Activated CD4-positive, alpha-beta memory T cell treated with anti-CD3 and anti-CD28 coated beads, Interleukin-2, amount 10 ng/mL, durations not matched to agents 7 days and 5 days (primary cell): ENCODE measurements at places on chromosomes 16 and 17.

- DNase-seq, result no peak
- H3K4me3 ChIP-seq, result no peak overlapping the region
- no peak overlapping the region for H3K27ac ChIP-seq
- H3K36me3 ChIP-seq, result peaks cover 24% of the 10 kb centered on the region
Measured at GRCh38 chr17:49297141-49297540, 64.9 kb downstream of the ZNF652 start.

GRCh38 chr17:81398176-81398831 lies 3.0 kb downstream of the BAHCC1 start:
- DNase-seq, result no peak
- H3K36me3 ChIP-seq, result peaks cover 20% of the 10 kb centered on the region
- H3K4me3 ChIP-seq, result peak overlapping the region; percentile 75
- peak overlapping the region; percentile 47 for H3K27ac ChIP-seq
- H3K27me3 ChIP-seq, result peaks cover 67% of the 10 kb centered on the region

- no peak for DNase-seq
- peaks cover 4% of the 10 kb centered on the region for H3K27me3 ChIP-seq
- no peak overlapping the region for H3K27ac ChIP-seq
- peaks cover 3% of the 10 kb centered on the region for H3K4me1 ChIP-seq
- no peak overlapping the region for H3K4me3 ChIP-seq
- H3K36me3 ChIP-seq, result no peaks in the 10 kb centered on the region
Measured at GRCh38 chr16:49530427-49530970, 156.9 kb downstream of the C16orf78 start.

GRCh38 chr17:37744633-37744927 lies 279 bp downstream of the HNF1B start:
- H3K4me1 ChIP-seq, result peaks cover 21% of the 10 kb centered on the region
- peaks cover 81% of the 10 kb centered on the region for H3K27me3 ChIP-seq
- no peak for DNase-seq
- H3K36me3 ChIP-seq, result no peaks in the 10 kb centered on the region
- H3K4me3 ChIP-seq, result no peak overlapping the region

DNA sequence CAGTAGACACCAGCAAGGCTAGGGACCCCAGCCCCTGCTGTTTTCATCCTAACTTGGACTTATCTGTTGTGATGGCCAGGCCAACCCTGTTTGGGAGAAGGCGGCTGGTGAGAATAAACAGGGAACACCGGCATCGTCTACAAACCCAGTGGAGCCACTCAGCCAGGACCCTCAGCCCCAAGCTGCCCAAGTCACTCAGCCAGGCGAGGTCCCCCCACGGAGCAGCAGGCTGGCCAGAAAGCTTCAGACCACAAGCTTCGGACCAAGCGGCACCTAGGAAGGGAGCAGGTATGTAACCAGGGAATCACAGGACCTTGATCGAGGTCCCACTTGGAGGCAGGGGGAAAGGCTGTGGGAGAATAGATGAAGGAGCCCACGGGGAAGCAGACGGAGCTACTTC lies 23.4 kb downstream of the RBFOX3 start:
- no peaks in the 10 kb centered on the region for H3K36me3 ChIP-seq
- H3K4me3 ChIP-seq, result no peak overlapping the region
- no peak for DNase-seq
- no peak overlapping the region for H3K27ac ChIP-seq

DNA sequence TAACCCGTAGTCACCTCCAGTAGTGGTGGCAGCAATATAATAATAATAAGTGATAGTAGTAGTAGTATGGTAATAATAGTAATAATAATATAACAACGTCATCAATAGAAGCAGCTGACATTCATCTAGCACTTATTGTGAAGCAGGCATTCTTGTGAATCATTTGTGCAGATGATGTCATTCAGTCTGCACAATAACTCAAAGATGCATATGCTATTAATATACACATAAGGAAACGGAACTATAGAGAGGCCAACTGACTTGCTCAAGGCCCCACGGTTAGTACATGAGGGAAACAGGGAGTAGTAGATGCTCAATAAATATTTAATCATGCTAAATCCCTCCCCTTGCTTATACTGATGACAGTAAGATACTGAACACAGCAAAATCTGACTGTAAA lies 35.4 kb upstream of the GAN start:
- no peaks in the 10 kb centered on the region for H3K4me1 ChIP-seq
- no peak for DNase-seq
- H3K4me3 ChIP-seq, result no peak overlapping the region

GRCh38 chr16:79826732-79827475 lies 226.4 kb upstream of the MAF start:
- peaks cover 20% of the 10 kb centered on the region for H3K27me3 ChIP-seq
- no peak for DNase-seq
- no peak overlapping the region for H3K27ac ChIP-seq

- no peak overlapping the region for H3K4me3 ChIP-seq
- peaks cover 45% of the 10 kb centered on the region for H3K4me1 ChIP-seq
- H3K27ac ChIP-seq, result no peak overlapping the region
- no peak for DNase-seq
Measured at GRCh38 chr17:35315283-35315682, 58.1 kb downstream of the SLFN11 start.

DNA sequence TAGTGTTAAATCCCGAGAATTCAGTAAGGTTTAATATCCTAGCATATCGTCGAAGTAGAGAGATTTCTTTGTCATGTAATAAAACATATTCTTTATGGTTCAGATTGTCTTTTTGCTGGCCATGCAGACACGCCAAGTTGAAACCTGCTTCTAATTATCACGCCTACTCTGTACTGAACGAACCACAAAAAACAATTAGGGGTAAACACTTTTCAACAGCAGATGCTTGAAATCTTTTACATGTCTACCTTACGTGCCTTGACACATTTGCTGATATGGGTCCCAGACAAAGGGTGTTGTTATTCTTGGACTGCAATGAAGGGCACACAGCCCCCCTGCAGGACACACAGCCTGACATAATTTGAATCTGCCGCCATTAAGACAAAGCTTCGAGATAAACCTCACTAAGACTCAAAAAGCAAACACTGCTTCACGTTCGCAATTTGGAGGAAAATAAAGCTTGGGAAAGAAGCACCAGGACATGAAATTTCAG lies 13.3 kb downstream of the WIPI1 start:
- peaks cover 72% of the 10 kb centered on the region for H3K36me3 ChIP-seq
- no peak for DNase-seq
- H3K27me3 ChIP-seq, result no peaks in the 10 kb centered on the region
- no peak overlapping the region for H3K27ac ChIP-seq
- H3K4me1 ChIP-seq, result peaks cover 36% of the 10 kb centered on the region

DNA sequence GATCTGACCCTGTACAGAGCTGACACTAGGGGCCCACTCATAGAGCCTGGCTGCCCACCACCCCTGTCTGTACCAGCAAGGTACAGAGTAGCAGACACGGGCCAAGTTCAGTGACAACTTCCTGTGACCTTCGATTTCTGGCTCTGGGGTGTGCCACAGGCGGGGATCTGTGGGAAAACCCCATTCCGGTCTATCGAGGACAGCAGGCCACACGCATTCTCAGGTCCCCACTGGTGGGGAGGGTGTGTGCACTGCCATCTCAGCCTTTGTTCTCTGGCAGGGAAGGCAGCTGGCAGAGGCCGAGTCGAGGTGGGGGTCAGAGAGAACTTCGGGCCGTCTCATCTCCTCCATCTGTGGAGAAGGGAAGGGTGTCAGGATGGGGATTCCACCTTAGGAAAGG lies 10.0 kb downstream of the NLE1 start:
- DNase-seq, result no peak
- peaks cover 37% of the 10 kb centered on the region for H3K36me3 ChIP-seq
- no peaks in the 10 kb centered on the region for H3K4me1 ChIP-seq
